ENCODE measurements at places on chromosomes 4 and X.
A peak's percentile ranks its signal among the peaks of the same experiment; 100 is the strongest.

- DNase-seq: no peak
Observed at GRCh38 chrX:53122013-53122412, 28.1 kb downstream of the KANTR start.

- no peak for DNase-seq
Observed at GRCh38 chr4:143359644-143360193, 23.0 kb downstream of the GAB1 start.

DNA sequence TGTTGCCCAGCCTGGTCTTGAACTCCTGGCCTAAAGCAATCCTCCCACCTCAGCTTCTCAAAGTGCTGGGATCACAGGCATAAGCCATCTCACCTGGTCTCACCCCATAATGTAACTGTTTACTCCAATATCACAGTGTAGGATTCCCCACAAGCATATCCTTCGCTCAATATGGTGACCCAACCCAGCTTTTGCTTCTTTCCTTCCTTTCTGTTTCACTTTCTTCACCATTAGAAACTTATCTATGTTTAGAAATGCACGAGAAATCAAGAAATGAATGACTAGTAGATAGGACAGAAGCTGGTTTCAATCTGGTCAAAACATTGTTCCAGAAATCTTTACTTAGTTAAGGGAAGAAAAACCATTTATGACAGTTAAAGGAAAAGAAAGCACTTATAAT lies 18.9 kb downstream of the TSPAN5 start:
- no peak for DNase-seq

GRCh38 chrX:21479695-21480270 lies 105.6 kb downstream of the CNKSR2 start:
- DNase-seq: peak; percentile 72

DNA sequence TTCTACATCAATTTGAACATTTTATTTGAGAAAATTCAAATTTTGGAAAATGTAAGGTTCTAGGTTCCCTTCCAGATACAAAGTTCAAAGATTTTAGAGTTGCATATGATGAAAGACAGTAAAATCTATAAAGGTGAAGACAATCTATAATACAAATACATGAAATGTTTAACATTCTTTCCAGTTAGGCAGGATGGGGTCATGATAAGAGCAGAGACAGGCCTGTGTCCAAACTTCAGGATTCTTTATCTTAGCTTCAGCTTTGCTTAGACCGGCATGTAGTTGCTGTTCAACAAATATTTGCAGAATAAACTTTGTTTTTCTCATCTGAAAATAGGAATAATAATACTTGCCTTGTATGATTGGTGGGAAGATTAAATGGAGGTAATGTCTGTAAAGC lies 4.5 kb upstream of the RPS6KA3 start:
- DNase-seq: no peak

DNA sequence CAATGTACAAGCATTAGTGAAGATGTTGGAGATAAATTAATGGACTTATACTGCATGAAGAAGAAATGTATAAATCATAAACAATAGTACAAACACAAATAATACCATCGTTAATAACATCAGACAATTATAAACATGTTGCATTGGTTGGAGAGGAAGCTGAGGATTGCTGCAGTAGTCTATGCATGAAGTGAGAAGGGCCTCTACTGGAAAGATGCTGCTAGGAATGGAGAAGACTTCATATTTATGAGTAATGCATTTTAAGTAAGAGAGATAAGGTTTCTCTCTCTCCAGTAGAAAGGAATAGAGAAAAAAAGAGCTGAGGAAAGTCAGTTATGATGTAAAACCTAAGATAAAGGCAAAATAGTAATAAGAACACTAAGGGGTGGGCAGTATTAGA lies 247.8 kb downstream of the GRID2 start:
- no peak for DNase-seq

DNA sequence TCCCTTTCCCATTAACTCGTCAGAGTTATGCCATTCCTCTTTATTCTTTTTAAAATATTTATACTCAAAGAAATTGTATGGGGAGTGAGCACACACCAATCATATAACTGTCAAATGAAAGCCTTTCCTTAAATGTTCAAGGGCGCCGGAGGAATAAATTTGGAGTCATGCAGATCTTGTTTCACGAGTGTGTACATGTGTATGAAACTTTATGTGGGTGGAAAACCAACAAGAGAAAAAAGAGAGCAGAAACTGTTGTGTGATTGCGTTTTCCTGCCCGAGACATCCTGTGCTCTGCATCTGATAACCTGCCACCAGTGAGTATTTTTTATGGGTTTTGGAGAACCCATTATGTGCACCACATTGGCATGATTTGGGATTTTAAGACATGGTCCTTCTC lies 88.3 kb downstream of the FHDC1 start:
- DNase-seq: no peak

- DNase-seq: peak; percentile 23
Observed at GRCh38 chr4:182143086-182143821, 99.9 kb upstream of the TENM3 start.

DNA sequence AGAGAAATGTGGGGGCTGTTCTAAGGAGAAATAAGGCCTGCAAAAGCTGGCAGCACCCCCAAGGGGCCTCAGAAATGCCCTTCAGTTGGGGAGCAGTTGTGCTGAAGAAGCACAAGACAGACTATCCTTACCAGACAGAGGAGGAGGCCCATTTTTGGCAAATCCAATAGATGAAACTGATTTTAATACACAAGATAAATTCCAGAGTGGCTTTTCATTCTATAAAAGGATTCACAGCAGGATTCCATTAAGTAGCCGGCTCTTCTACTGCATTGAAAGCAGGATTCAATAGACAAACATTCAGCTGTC lies 8.1 kb downstream of the SEPTIN6 start:
- DNase-seq: no peak

- DNase-seq: no peak
Observed at GRCh38 chrX:46572340-46572936, 1.1 kb upstream of the CHST7 start.

- DNase-seq: no peak
Observed at GRCh38 chr4:183533698-183534097, 28.8 kb downstream of the ING2 start.

- DNase-seq: no peak
Observed at GRCh38 chr4:184811526-184812198, 14.1 kb downstream of the ACSL1 start.

GRCh38 chrX:153411988-153412574 lies 809 bp downstream of the ZFP92 start:
- no peak for DNase-seq

GRCh38 chr4:31237233-31237632 lies 517.1 kb downstream of the PCDH7 start:
- DNase-seq: peak; percentile 3

DNA sequence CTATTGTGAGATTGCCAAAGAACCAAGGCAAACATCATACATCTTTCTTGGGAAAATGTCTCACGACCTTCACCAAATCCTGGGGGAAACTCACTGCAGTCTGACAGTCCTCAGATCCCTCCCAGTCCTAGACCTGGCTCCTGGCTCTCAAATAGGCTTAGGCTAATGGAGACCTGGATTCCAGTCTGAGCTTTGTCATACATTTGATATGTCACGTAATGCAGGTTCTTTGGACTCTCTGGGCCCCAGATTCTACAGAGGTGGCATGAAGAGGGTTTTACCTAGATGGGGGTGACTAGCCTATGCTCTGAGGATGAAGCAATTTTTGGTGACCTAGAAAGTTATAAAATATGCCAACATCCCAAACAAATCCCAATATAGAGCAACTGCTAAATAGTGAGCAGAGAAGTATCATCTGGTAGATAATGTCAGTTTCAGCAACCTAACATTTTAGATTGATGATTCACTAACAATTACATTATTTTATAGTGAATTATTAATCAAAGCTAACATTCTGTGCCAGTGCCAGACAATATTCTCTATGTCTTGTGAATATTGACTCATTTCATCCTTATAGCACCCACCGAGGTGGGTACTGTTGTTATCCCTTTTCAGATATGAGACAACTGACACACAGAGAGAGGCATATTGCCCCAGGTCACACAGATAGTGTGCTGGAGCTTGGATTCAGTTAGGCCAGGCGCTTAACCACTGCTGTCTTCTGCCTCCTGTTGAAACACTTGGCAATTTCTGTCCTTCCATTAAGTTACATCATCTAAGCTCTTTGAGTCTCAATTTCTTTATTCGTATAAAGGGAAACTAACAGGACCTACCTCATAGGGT lies 195.4 kb upstream of the MAMLD1 start:
- no peak for DNase-seq

DNA sequence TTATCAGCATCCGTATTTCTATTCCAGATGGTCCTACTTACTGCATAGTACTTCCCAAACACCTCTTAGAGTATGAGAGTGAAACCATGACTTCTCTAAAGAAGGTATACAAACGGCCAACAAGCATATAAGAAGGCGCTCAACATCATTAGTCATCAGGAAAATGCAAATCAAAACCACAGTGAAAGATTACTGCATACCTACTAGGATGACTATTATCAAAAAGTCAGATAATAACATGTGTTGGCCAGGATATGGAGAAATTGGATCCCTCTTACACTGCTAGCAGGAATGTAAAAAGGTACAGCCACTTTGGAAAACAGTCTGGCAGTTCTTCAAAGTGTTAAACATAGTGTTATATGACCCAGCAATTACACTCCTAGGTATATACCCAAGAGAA lies 215.3 kb upstream of the CXorf66 start:
- peak; percentile 68 for DNase-seq

- DNase-seq: no peak
Observed at GRCh38 chr4:3226944-3227343, 22.0 kb upstream of the MSANTD1 start.

DNA sequence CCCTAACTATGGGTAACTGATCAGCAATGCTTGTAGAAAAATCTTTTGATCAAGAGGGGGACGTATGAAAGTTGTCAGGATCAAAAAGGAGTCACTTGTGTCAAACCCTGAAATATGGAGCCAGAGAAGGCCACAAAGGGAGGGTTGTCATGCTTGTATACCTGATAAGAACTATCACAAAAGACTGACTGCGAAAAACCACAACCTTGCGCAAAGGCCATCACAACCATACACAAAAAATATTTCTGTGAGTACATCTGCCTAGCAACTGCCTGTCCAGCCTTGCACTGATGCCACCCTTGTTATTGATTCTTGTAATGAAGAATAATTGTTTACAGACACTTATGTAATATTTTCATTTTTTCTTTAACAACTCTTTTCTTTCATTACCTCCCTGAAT lies 22.8 kb upstream of the EIF4E start:
- no peak for DNase-seq

- DNase-seq: peak; percentile 44
Observed at GRCh38 chr4:96016634-96017299, 176.9 kb downstream of the PDHA2 start.

DNA sequence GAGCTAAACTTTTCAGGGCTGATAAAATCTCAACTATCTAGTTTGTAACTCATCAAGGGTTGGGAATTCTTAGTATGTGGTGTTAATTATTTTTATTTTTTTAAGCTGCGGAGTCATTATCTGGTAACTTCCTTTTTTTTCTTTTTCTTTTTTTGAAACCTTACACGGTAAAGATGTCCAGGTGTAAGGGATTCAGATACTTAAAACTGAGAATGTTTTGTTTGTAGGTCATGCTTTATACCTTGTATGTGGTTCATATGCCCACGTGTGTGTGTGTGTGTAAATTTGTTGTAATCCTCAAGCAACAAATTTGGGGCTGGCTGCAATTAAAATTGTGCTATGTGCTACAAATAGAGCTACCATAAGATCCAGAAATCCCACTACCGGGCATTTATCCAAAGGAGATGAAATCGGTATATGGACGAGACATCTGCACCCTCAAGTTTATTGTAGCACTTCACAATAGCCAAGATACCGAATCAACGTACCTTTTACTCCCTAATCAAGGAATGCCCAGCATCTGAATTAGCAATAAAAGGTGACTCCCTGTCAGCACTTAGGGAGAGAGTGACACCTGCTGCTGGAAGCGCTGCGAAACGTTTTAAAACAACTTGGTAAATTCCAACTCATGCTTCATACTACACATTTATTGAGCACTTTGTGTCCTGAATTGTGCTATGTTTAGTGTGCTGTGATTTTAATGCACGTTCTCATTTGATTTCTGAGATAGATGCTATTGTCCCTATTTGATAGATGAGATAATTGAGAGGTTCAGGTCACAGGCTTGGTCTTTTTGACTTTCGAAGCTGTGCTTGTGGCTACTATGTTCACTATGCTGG lies 16.1 kb downstream of the MSMO1 start:
- peak; percentile 23 for DNase-seq

Data from RKO (cell line).